ENCODE measurements at places on chromosomes 13 and 19.
A peak's percentile ranks its signal among the peaks of the same experiment; 100 is the strongest.

GRCh38 chr19:48509467-48510194 is 2.0 kb downstream of the LMTK3 start:
- no peak for DNase-seq

- peak; percentile 65 for DNase-seq
These were observed 43.8 kb downstream of the DCT start for GRCh38 chr13:94435604-94436226.

- no peak for DNase-seq
These were observed 405.8 kb downstream of the FGF9 start for GRCh38 chr13:22076658-22077057.

DNA sequence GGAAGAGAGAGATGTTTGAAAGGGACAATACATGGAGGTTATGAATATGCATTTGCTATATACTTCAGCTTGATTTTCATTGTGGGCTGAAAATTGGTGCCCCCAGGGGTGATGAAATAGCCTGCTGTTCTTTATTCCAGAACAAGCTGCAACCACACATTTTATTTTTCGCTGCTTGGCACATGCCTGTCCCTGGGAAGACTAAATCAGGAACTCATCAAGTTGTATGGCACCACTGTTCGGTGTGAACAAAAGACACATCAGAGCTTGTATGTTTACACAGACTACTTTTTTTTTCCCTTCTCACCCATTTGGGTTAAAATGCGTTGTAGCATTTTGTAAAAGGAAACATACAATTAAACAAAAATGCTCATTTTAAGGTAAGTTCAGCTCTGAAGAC is 230.7 kb downstream of the NALCN start:
- DNase-seq = no peak

DNA sequence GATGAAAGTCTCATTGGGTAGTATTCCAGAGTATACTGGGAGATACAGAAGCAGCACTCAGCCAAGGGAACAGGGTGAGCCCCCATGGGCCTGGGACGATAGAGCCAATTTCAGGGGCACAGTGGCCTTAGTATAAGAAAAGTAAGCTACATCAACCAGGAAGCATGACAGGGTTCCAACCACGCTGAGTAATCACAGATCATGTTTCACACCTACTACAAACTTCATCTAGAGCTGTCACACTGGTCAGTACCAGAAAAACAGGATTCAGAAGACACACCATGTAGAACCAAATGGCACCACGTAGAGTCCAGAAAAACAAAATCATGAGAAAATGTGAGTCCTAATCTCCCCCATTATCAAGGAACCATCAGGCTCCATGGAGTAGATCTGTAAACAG is 1292.4 kb upstream of the MIR17HG start:
- DNase-seq = no peak

DNA sequence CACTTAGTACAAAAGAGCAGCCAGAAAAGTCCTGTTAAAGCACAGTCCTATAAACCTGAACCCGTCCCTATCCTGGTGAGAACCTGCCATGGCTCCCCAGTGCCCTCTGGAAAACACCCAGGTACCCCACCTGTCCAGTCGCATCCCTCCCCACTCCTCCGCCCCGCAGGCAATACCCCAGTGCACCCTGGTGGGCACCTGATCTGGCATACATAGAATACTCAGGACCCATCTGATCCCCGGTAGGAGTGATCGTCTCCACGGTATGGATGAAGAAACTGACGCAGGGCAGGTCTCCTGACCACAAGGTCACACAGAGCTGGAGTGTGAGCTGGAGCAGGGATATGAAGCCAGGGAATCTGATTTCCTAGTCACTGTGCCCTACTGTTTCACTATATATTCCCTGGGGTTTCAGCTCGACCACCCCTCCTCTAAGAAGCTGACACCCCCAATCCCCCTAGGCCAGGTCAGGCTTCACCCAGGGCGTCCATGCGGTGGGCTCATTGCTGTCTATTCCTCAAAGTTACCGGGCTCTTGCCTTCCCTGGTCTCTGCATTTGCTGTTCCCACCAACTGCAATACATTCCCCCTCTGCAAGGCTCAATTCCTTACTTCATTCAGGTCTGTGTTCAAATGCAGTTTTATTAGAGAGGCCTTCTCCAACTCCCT is 12.6 kb downstream of the FBXO46 start:
- no peak for DNase-seq

GRCh38 chr19:42655748-42656147 is 61.0 kb upstream of the CEACAM8 start:
- DNase-seq = no peak

GRCh38 chr19:48290401-48290770 is 20.5 kb downstream of the ZNF114 start:
- no peak for DNase-seq

DNA sequence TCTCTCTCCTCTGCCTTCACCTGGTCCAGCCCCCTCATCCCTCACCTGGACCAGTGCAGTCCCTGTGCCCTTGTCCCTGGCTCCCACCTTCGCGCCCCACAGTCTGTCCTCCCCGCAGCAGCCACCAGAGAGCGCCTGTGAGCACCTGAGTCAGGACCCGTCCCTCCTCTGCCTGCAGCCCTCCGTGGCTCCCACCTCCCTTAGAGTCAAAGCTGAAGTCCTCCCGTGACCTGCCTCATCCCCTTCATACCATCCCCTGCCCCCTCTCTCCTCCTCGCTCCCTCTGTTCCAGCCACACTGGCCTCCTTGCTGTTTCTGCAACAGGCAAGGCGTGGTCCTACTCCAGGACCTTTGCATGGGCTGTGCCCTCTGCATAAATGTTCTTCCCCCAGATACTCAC is 10.3 kb downstream of the CELF5 start:
- no peak for DNase-seq

DNA sequence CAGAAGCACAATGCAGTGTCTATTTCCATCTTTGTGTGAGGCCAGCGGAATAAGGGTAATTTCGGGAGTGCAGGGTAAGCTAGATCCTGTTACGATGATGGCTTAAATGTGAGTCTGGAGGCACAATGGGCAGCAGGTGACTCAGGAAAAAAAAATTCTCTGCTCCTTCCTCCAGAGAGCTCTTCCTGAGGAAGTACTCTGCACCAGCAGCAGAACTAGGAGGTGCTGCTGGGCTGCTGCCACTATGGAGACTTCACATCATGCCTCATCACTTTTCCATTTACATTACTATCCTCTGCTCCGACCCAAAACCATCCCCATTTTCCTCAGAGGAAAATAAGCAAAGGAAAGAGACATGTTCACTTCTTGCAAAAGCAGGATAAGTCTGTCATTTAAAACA is 282.0 kb downstream of the DNAJC15 start:
- DNase-seq = no peak

DNA sequence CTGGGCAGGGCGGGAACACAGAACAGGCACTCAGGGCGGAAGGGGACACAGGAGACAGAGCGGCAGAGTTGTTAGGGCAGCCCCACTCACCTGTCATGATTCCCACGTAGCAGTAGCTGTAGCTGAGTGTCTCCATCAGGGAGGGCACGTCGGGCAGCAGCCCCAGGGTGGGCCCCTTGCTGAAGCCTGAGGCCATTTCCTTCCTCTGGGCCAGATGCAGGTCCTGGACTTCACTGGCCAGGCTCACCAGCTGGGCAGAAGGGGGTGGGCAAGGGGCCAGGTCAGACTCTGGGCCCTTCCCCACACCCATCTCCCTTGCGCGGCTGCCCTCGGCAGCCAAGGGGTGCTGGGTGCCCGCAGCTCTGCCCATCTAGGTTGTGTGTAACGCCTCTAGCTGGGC is 5.9 kb downstream of the MBOAT7 start:
- no peak for DNase-seq

- no peak for DNase-seq
These were observed 14.6 kb downstream of the JOSD2 start for GRCh38 chr19:50496189-50497021.

DNA sequence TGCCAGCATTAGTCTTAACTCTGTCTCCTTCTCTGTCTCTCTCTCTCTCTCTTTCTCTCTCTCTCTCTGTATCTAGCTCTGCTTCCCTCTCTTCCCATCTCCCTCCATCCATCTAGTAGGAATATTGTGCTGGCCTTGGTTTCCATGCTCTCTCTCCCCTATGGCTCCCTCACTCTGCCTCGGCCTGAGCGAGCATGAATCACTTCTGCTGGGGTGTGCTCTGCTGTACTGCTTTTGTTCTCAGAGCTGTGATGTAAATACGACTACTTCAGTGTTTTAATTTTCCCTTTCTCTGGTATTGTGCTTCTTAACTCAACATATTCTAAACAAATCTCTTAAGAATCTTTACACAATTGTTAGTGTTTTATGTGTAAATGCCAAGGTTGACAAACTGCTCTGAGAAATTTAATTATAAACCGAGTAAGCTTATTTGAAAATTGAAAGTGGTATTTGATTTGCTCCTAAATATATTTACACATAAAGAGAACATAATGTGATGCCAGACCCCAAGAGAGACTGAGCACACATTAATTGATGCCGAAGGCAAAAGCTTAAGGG is 211.5 kb upstream of the KL start:
- DNase-seq = no peak

DNA sequence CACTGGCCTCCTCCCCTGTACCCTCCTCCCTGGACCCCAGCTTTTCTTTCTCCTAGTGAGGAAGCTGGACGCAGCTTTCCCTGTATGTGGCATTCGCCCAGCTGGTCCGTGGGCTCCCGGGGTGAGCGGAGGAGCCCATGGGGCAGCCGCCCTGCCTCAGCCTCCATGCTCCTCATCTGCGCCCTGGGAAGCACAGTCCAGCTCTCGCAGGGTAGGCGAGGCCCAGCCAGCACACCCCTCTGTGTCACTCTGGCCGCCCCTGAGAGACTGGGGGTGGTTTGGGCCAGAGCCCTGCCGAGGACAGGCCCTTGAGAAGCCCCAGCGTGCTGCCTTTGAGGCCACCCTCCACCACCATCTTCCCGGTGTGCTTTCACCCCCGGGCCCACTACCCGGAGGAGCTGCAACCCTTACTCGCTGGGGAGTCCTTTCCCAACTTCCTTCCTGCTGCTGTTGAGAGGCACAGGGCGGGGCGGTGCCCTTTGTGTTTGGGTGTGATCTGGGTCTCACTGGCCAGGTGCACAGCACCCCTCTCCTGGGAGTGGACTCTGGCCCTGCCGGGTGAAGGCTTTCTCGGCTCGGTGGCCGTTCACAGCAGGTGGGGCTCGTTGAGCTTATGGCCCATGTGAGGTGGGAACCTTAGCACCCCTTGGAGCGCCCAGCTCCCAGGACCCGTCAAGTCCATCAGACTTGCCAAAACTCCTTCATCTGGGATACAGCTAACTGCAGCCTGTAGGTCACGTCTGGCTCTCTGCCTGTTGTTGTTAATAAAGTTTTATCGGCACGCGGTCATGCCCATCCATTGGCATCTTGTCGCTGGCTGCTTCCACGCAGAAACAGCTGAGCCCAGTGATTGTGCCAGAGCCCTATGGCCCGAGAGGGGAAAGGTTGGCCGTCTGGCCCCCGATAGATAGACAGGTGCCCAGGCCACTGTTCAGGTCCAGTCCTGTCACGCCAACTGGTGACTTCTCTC is 3.2 kb downstream of the NCLN start:
- peak; percentile 54 for DNase-seq

DNA sequence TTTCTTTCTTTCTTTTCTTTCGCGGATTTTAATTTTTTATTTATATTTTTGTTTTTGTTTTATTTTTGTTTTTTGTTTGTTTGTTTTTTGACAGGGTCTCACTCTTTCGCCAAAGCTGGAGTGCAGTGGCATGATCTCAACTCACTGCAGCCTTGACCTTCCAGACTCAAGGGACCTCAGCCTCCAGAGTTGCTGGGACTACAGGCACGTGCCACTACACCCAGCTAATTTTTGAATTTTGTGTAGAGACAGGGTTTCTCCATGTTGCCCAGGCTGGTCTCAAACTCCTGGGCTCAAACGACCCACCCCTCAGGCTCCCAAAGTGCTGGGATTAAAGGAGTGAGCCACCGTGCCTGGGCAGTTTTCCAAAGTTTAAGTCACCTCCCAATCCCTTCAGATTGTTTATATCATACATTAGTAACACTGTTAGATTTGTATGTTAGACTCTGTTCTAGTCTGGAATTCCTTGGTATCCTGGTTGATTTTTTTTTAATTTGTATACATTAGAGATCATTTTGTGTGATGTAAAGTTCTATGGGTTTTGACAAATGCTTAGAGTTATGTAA is 597.3 kb downstream of the DCT start:
- DNase-seq = no peak

- no peak for DNase-seq
These were observed 11.7 kb downstream of the SKA3 start for GRCh38 chr13:21164631-21165030.

- DNase-seq = peak; percentile 79
These were observed 17.8 kb upstream of the ENOX1 start for GRCh38 chr13:43804461-43805070.

DNA sequence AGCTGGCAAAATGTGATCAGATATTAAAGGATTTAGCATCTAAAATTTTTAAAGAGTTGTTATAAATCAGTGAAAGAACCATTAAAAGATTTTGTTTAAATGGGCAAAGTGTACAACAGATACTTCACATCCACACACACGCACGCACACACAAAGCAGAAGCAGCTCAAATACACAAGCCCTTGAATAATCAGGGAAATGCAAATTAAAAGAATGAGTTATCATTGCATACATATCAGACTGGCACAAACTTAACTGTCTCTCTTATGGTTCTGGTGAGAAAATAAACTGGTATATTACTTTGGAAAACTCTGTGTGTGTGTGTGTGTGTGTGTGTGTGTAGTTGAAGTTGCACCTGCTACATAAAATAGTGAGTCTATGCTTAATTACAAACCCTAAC is 59.3 kb downstream of the CRYL1 start:
- DNase-seq = no peak

DNA sequence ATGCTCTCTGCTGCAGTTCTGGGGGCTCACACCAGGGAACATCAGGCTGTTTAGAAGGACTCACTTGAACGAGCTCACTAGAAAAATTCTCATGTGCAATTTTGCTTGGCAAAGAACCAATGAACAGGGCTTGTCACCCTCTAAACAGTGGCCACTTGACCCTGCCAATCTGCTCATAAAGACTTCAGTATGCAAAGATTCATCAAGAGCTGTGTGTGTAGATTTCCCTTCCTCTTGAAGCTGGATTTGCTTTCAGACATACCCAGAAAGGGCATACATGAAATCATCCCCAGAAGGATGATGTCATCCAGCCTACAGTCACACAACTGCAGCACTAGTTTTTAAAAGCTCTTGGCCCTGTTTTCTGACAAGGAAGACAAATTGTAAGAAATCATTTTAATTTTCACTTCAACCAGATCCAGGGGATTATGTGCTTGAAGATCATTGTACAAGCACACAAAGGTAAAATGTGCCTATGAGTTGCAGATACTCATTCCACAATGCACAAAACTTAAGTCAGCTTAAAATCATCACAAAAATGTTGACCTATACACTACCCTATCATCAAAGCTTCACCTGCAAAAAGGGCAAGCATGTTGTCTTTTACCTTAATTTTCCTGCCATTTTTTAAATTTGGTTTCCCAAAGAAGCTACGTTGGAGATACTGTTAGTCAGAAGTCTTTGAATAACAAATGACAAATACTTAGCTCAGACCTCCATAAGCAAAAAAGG is 5.2 kb upstream of the STK24 start:
- no peak for DNase-seq

GRCh38 chr13:112751617-112752016 is 61.8 kb downstream of the ATP11A start:
- no peak for DNase-seq

DNA sequence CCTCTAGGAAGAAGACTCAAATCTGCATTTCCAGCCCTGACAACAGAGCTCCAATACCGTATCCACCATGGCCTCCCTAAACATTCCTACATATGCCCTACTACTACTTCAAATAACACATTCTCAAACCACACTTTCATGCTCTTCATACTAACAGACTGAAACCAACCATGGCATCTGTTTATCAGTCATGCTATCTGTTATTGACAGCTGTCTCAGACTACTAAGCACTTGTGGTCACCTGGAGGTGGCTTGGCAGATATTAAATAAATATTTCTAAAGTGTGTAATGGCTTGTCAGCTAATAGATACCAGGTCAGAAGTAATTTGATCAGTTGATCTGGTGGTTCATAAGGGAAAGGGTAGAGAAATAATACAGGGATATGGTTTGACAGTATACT is 489.1 kb downstream of the DIAPH3 start:
- DNase-seq = no peak
